ENCODE measurements at places on chromosomes 7 and 10. TPM values are rescaled to one million over a fixed set of nuclear protein-coding genes. Genes with fewer than 3 reads are reported as not detected.

RAMP3 gene
- 12.4 TPM for polyA plus RNA-seq

CBLL1 gene
- 28.7 TPM for polyA plus RNA-seq

ASZ1 gene
- not detected for polyA plus RNA-seq

FLNC gene
- 152 TPM for polyA plus RNA-seq

PRF1 gene
- polyA plus RNA-seq, result 0.39 TPM

CRHR2 gene
- polyA plus RNA-seq, result 1.5 TPM

METTL27 gene
- polyA plus RNA-seq, result 0.66 TPM

All from spinal cord (tissue), 10 donors.